ENCODE measurements at places on chromosomes 4 and X.

DNA sequence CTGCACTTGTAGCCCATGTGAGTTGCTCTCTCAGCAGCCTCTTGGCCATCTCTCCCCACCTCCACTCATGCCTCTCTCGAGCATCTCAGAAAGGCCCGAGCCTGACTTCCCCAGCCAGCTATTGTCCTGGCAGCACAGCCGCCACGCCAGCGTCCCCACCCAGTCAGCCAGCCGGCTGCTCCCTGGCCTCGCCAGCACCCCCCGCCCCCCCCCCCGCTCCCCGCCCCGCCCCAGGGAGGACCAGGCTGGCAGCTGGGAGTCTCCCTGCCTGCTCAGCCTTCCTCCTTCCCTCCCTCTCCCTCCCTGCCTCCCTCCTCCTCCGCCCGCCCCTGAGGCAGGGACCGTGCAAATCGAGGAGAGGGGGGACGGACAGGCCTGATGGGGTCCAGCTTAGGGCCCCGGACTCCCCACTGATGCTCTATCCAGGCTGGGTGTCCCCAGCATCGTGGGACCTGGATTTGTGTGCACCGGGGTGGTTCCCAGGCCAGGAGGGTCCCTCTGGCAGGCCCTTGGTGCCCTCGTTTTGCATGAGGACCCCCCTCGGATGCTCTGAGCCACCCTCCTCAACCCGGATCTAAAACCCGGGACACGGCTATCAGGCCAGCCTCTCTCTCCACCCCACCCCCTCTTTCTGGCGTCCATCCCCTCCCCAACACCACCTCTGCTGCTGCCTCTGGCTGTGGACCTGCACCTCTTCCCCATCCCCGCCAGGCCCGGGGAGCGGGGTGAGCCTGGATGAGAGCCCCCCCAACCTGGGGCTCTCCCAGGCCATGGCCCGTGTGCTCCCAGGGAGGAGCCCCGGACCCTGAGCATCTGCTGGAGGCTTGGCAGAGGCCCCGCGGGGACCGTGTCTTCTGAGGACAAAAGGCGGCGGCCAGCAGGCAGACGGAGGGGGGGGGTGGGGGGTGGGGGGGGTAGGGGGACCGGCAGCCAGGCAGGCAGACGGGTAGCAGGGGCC is at the start of gene GPR173:
Gene GPR173, plus strand, starts transcription at position 621 of the 958 bp plus-strand sequence. CDS start 27,833 bp downstream, outside the sequence.
- no peak for DNase-seq

DNA sequence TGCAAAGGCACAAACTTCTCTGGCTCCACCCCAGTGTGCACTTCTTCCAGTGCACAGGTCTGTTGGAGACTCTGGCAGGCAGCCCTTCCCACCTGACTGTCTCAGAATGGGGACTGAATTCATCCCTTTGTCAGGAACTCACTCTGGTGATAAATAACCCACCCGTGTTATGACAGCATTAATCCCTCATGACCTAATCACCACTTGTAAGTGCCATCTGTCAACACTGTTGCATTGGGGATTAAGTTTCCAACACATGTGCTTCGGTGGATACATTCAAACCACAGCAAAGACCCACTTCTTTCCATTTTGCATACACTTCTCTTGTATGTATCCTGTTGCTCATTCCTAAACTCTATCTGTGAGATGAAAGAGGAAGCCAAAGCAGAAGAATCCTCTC is 1002.9 kb upstream of the IGFBP7 start:
- no peak for DNase-seq

- DNase-seq = no peak
Observed at GRCh38 chr4:36111172-36111571, 133.1 kb downstream of the ARAP2 start.

GRCh38 chr4:186137196-186137794 is 32.8 kb downstream of the FAM149A start:
- peak; percentile 4 for DNase-seq

DNA sequence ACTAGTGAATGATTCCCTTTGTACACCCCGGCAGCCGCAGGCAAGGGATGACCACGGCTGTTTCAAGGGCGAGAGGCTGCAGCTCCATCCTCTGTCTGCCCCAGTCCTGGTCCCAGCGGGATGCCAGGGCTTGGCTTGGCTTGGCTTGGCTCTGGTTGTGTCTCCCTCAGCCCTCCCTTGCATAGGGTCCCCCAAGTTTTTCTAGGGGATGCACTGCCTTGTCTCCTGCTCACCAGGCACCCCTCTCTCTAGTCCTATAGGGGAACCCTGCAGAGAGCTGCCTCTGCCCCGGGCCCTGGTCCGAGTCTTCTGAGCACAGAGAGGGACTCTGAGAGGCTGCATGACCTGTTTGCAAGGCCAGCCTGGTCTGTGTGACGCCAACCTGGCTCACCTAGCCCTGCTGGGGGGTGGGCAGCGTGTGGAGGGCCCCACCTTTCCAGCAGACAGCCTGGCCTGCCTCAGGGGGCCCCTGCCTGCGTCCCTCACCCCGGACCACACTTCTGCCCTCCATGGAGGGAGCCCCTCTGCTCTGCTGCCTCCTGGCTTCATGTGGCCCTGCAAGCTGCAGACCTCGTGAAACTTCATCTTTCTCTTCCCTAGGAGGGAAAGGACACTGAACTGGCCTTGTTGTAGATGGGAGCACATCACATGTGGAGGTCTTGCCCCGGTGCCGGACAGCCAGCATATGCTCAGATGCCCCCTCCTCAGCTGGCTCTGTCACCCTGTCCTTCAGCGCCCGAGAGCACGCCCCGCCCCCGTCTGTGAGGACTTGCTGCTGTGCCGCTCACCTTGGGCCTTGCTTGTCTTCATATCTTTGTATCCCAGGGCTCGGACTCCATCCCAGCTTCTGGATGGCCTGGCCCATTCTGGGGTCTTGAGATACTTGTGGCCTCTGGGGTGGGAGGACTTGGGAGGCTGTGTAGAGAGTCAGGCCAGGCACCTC is 16.4 kb downstream of the SORCS2 start:
- no peak for DNase-seq

DNA sequence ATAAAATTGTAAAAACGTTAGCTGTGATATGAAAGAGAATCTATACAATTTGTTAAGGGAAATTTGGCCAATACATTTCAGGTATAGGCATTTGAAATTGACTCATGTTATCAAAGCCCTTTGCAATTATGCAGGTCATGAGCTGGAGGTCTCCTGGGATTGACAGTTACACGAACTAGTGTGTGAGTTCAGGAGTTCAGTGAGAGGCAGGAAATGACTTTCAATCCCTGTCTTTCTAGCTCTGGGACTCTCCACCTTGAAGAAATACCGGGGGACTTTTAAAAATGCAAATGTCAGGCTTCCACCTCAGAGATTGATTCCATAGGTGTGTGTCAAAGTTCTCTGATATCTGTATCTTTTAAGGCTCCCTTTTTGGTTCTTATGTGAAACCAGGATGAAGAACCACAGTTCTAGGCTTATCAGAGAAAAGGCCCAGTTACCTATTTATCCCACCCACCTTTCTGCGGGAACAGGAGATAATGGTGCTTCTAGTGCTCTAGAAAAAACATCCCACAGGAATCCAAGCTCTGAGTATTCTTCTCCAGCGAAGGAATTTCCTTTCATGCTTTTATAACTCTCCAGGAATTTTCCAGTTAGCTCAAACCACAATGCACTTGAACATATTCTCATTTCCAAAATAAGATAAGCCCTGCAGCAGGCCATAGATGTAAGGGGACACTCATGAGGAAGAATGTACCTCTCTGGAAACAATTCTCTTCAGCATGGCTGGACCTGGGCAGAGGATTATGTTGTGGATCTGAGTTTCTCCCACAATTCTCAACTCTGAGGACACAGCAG is 501.0 kb downstream of the IDS start:
- DNase-seq = no peak

DNA sequence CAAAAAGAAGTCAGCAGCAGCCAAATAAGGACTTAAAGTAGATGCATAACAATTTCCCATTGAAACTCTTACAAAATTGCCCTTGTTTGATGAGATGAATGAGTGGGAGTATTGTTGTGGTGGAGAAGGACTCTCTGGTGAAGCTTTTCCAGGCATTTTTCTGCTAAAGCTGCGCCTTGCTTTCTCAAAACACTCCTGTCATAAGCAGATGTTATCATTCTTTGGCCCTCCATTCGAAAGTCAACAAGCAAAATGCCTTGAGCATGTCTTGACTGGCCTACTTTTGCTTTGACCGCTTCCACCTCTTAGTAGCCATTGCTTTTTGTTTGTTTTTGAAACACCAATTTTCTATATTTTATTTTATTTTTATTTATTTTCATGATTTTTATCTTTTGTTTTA is 340.9 kb upstream of the FGF13 start:
- DNase-seq = no peak

DNA sequence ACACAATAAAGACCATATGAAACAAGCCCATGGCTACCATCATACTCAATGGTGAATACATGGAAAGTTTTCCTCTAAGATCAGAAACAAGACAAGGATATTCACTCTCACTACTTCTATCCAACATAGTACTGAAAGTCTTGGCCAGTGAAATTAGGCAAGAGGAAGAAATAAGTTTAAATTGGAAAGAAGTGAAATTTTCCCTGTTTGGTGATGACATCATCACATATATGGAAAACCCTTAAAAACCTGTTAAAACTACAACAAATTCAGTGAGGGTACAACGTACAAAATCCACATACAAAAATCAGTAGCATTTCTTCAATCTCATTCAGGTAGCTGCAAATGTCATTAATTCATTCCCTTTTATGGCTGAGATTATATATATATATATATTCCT is 164.0 kb upstream of the IRS4 start:
- no peak for DNase-seq

- DNase-seq = no peak
Observed at GRCh38 chr4:171981185-171981584, 168.0 kb downstream of the GALNTL6 start.

- DNase-seq = peak; percentile 7
Observed at GRCh38 chrX:53005327-53005726, 43.3 kb upstream of the GPR173 start.

- DNase-seq = no peak
Observed at GRCh38 chr4:8843597-8843996, 28.0 kb downstream of the HMX1 start.

GRCh38 chr4:46503739-46504138 is 113.8 kb upstream of the GABRA2 start:
- no peak for DNase-seq

DNA sequence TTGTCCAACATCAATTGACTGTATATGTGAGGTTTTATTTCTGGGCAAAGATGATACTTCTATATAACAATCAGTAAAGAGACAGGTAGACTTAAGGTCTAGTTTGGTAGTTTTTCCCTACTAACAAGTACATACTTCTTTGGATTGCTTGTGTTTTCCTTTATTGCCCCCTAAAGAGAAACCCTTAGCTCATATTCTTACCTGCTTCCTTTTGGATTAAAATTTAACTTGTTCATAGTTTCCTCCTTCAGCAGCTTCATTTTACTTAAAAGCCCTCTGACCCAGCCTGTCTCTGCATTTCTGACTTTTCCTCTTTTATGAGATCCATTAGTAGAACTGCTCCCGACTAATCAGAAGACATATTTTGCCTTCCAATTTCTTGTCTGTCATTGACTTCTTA is 75.7 kb upstream of the GPC4 start:
- no peak for DNase-seq

- no peak for DNase-seq
Observed at GRCh38 chrX:35101901-35102300, 159.3 kb downstream of the FAM47B start.

DNA sequence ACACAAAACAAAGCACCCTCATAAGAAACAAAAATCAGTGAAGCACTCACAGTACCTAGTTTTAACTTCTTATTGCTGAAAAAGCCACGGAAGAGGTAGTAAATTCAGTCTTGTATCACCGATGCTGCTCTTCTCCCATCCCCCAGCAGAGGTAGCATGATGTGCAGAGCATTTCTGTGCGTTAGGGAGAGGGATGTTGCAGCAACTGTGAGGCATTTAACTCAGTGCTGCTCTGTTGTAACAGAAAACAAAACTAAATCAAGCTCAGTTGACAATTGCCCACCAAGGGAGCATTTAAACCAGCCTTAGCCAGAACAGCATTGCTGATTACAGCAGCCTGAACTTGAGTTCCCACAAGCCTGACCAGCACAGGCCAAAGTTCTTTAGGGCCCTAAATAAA is 1279.7 kb upstream of the ADGRL3 start:
- DNase-seq = no peak

DNA sequence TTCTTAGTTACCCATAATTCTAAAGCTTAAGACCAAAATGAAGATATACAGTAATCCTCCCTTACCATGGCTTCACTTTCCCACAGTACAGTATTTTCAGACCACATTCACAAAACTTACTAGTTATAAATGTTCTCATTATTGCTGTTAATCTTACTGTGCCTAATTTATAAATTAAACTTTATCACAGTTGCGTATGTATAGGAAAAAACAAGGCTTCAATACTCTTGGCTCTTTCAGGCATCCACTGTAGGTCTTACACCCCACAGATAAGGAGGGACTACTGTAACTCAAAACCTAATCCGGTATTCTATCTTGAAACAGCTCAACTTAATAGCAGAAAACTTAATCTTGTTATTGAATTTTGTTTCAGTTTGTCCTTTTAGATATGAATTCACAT is 3.6 kb downstream of the HMGB2 start:
- DNase-seq = no peak

- no peak for DNase-seq
Observed at GRCh38 chr4:148787831-148788477, 345.7 kb upstream of the NR3C2 start.

DNA sequence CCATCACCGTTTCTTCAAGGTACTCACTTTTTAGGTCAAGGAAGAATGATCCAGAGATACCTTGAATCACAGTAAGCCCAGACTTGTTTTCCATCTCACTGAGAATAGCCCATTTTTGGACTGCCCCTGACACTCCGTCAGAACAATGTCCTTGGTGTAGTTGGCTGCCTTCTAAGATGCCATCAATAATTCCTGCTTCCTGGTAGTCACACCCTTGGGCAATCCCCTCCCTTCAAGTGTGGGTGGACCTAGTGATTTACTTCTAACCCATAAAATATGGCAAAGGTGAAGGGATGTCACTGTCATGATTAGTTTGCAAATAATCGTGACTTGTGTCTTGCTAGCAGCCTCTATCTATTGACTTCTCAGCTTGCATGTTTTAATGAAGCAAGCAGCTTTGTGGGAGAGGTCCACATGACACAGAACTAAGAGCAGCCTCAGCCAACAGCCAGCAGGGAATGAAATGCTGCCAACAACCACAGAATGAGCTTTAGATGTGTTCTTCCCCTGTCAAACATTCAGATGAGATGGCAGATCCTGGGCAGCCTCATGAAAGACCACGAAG is 20.0 kb upstream of the KLHL34 start:
- no peak for DNase-seq

GRCh38 chr4:156328882-156329281 is 375.2 kb upstream of the CTSO start:
- DNase-seq = no peak

DNA sequence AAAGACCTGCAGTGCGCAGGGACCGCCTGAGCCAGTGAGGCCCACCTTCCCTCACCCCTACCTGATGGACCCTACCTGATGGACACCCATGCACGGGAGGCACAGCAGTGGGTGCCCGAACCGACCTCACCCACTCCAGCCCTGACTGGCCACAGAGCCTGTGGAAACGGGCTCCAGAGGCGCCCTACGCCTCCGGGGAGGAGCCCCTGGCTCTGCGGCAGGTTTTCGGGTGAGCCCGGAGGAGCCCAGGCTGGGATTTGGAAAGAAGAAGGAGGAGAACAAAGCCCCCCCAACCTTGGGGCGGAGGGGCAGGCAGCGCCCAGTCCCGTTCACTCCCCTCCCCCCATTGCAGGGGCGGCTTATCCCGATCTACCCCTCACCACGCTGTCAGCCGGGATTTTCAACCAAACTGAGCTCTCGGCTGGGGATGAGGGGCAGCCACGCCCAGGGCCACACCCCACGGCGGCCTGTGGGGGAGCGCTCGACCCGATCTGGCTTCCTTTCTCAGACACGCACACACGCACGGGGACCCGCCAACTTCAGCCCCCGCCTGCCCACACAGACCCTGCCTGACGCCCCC is 675 bp downstream of the L1CAM start:
- DNase-seq = no peak

Data from suppressor macrophage (primary cell).